ENCODE measurements at places on chromosomes 13 and 19. TPM values are rescaled to one million over a fixed set of nuclear protein-coding genes. Genes with fewer than 3 reads are reported as not detected.

The PSG4 gene
- total RNA-seq: not detected

The ZNF329 gene
- total RNA-seq: 3.8 TPM

The CYP2A6 gene
- total RNA-seq: not detected

The KLK12 gene
- total RNA-seq: not detected

The LYPD5 gene
- not detected for total RNA-seq

The DCLK1 gene
- 22.6 TPM for total RNA-seq

The CCNA1 gene
- not detected for total RNA-seq

The F7 gene
- total RNA-seq: 0.85 TPM

The SGCG gene
- not detected for total RNA-seq

The CCDC194 gene
- total RNA-seq: not detected

The IGFL2 gene
- not detected for total RNA-seq

The FAM83E gene
- not detected for total RNA-seq

The ASF1B gene
- total RNA-seq: 7.8 TPM

The PRRG2 gene
- not detected for total RNA-seq

The ZNF709 gene
- total RNA-seq: 3.4 TPM

The TLE2 gene
- total RNA-seq: 86.3 TPM

The CD33 gene
- 1.3 TPM for total RNA-seq

The SLC15A1 gene
- not detected for total RNA-seq

The GPC6 gene
- total RNA-seq: 23.2 TPM

The ZBTB32 gene
- total RNA-seq: not detected

The TMEM221 gene
- not detected for total RNA-seq

The TNNT1 gene
- total RNA-seq: not detected

The ZNF30 gene
- total RNA-seq: 11.8 TPM

The CGB3 gene
- total RNA-seq: not detected

The SPC24 gene
- total RNA-seq: 1.1 TPM

The MBD3L5 gene
- not detected for total RNA-seq

The ZNF878 gene
- total RNA-seq: not detected

The ZNF607 gene
- 1.8 TPM for total RNA-seq

The ZNF723 gene
- not detected for total RNA-seq

The ZNF90 gene
- not detected for total RNA-seq

The DHDH gene
- not detected for total RNA-seq

The CRB3 gene
- not detected for total RNA-seq

The LACC1 gene
- total RNA-seq: 6.3 TPM

The ZNF584 gene
- 17.9 TPM for total RNA-seq

The CEACAM3 gene
- not detected for total RNA-seq

The TFPT gene
- 10.6 TPM for total RNA-seq

The MAU2 gene
- 41.2 TPM for total RNA-seq

The ZNF835 gene
- total RNA-seq: 4.0 TPM

Data from ascending aorta (tissue), 2 donors.